ENCODE measurements at places on chromosomes 2 and 18. TPM values are rescaled to one million over a fixed set of nuclear protein-coding genes. Genes with fewer than 3 reads are reported as not detected.
A peak's percentile ranks its signal among the peaks of the same experiment; 100 is the strongest.

DNA sequence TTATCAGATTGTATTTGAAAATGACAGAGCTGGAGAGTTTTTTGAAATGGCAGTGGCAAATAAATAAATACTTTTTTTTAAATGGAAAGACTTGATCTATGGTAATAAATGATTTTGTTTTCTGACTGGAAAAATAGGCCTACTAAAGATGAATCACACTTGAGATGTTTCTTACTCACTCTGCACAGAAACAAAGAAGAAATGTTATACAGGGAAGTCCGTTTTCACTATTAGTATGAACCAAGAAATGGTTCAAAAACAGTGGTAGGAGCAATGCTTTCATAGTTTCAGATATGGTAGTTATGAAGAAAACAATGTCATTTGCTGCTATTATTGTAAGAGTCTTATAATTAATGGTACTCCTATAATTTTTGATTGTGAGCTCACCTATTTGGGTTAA lies 30.9 kb downstream of the CD28 start:
- H3K27ac ChIP-seq, result no peak overlapping the region
- H3K36me3 ChIP-seq, result no peaks in the 10 kb centered on the region
- no peak overlapping the region for H3K4me3 ChIP-seq
- no peaks in the 10 kb centered on the region for H3K27me3 ChIP-seq
- no peak for ATAC-seq

DNA sequence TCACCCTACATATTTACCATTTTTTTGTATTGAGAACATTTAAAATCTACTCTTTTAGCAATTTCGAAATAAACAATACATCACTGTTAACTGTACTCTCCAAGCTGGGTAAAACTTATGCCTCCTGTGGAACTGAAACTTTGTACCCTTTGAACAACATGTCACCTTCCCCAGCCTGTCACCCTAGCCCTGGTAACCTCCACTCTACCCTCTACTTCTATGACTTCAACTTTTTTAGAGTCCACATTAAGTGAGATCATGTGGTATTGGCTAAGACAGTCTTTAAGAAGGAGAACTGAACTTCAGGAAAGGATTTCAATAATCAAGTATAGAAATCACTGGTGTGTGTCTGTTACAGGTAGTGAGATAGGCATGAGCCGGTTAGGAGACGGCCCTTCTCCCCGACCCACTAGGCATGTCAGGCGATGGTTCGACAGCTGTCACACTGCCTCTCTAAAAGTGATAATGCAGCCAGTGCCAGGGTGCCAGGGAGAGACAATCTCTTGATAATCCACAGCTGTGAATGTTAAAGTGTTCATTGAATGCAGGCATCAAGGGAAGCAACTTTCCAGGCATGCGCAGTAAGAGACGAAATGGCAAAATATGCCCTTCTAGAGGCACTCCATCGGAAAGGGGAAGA lies 74.6 kb upstream of the RNF152 start:
- no peak overlapping the region for H3K4me3 ChIP-seq
- no peaks in the 10 kb centered on the region for H3K36me3 ChIP-seq
- H3K4me1 ChIP-seq, result no peaks in the 10 kb centered on the region
- H3K27me3 ChIP-seq, result no peaks in the 10 kb centered on the region

GRCh38 chr2:120536141-120536540 lies 190.2 kb downstream of the INHBB start:
- ATAC-seq, result no peak
- H3K27ac ChIP-seq, result no peak overlapping the region
- H3K4me3 ChIP-seq, result no peak overlapping the region
- H3K4me1 ChIP-seq, result peaks cover 18% of the 10 kb centered on the region
- peaks cover 4% of the 10 kb centered on the region for H3K27me3 ChIP-seq
- no peaks in the 10 kb centered on the region for H3K36me3 ChIP-seq

POMC gene
- total RNA-seq, result 6.6 TPM

MAP3K19 gene
- not detected for total RNA-seq

DNA sequence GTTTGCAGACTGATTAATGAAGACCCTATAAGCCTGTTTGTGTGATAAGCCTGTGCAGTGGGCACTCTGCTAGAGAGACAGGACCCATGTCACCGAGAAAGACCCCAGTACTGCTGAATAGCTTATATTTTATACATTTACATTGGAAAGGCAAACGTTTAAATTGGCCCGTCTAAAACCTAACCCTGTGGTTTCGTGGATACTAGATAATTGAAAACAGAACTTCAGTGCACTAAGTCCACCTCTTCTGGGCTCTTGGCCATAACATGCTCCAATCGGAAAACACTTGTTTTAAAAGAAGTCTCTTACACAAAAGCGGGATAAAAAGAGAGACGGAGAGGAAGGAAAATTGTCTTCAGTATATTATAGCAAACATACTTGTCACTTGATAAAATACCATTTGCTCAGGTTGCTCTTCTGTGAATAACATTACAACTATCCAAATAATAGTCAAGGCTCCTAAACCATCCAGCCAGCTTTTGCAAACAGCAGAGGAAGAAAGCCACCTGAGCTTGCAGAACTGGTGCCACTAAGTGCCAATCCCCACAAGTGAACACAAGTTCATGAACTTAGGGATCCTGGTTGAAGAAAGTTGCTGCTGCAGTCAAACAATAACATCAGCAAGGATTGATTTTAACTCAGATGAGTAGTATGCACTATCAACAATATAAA lies 218.4 kb upstream of the FN1 start:
- H3K27me3 ChIP-seq, result no peaks in the 10 kb centered on the region
- H3K27ac ChIP-seq, result peak overlapping the region; percentile 66
- H3K36me3 ChIP-seq, result no peaks in the 10 kb centered on the region
- no peak for ATAC-seq

GRCh38 chr2:116510117-116510671 lies 1304.3 kb upstream of the DDX18 start:
- no peak overlapping the region for H3K27ac ChIP-seq
- H3K36me3 ChIP-seq, result no peaks in the 10 kb centered on the region
- no peak for ATAC-seq
- no peaks in the 10 kb centered on the region for H3K4me1 ChIP-seq

SLC23A3 gene
- total RNA-seq, result not detected

TCF7L1 gene
- total RNA-seq, result 13.0 TPM

BMP10 gene
- total RNA-seq, result not detected

COL3A1 gene
- 408 TPM for total RNA-seq

B4GALT6 gene
- 8.5 TPM for total RNA-seq

GRCh38 chr2:134758633-134759032 lies 39.8 kb upstream of the TMEM163 start:
- no peak for ATAC-seq
- no peaks in the 10 kb centered on the region for H3K36me3 ChIP-seq
- H3K4me1 ChIP-seq, result no peaks in the 10 kb centered on the region
- no peak overlapping the region for H3K4me3 ChIP-seq
- H3K27ac ChIP-seq, result no peak overlapping the region

- H3K4me1 ChIP-seq, result no peaks in the 10 kb centered on the region
- no peaks in the 10 kb centered on the region for H3K27me3 ChIP-seq
- H3K4me3 ChIP-seq, result no peak overlapping the region
- no peak for ATAC-seq
These were observed 273.5 kb downstream of the PTGR3 start for GRCh38 chr18:74935434-74935833.

DNA sequence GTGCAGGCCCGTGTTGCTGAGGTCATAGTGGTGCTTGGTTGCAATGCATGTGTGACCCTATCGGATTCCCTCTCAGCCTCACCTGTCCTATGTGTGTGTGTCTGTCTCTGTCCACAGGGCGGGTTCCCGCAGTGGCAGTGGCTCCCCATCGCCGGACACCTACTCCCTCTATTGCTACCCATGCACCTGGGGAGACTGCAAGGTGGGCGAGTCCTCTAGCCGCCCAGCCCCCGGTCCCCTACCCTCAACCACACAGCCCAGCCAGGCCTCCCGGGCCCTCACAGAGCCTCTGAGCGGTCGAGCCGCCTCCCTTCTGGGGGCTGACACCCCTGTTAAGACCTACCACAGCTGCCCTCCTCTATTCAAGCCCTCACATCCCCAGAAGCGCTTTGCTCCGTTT lies 14.2 kb downstream of the GAREM2 start:
- peaks cover 43% of the 10 kb centered on the region for H3K36me3 ChIP-seq
- no peak for ATAC-seq
- no peaks in the 10 kb centered on the region for H3K4me1 ChIP-seq
- no peak overlapping the region for H3K27ac ChIP-seq
- H3K27me3 ChIP-seq, result no peaks in the 10 kb centered on the region

RELCH gene
- 24.9 TPM for total RNA-seq

DNA sequence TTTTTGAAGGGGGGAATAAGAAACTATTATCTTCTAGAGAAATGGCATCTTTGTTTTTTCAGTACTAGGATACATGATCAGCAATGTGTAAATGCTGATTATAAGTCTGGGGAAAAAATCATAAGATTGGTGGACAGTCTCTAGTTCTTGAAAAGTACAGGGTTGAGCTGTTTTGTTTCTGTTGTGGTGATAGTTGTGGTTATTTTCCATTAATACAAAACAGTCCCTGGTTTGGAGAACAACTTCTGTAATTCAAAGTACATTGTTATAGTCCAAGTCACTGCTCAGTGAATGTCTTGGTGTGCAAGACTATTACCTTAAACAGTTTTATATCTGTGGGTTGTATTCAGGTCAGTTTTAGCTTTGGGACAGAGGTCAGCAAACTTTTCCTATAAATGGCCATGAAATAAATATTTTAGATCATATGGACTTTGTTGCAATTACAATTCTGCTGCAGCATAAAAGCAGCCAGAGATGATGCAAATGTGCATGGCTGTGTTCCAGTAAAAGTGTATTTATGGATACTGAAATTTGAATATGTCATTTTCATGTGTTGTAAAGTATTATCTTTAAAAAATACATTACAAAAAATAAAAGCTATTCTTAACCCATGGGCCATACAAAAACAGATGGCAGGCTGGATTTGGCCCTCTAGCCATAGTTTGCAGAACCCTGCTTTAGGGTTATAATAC lies 111.0 kb downstream of the CERS6 start:
- H3K4me1 ChIP-seq, result peaks cover 74% of the 10 kb centered on the region
- peaks cover 1% of the 10 kb centered on the region for H3K36me3 ChIP-seq
- no peak for ATAC-seq
- H3K4me3 ChIP-seq, result no peak overlapping the region
- H3K27ac ChIP-seq, result peak overlapping the region; percentile 63
- H3K27me3 ChIP-seq, result no peaks in the 10 kb centered on the region

DNA sequence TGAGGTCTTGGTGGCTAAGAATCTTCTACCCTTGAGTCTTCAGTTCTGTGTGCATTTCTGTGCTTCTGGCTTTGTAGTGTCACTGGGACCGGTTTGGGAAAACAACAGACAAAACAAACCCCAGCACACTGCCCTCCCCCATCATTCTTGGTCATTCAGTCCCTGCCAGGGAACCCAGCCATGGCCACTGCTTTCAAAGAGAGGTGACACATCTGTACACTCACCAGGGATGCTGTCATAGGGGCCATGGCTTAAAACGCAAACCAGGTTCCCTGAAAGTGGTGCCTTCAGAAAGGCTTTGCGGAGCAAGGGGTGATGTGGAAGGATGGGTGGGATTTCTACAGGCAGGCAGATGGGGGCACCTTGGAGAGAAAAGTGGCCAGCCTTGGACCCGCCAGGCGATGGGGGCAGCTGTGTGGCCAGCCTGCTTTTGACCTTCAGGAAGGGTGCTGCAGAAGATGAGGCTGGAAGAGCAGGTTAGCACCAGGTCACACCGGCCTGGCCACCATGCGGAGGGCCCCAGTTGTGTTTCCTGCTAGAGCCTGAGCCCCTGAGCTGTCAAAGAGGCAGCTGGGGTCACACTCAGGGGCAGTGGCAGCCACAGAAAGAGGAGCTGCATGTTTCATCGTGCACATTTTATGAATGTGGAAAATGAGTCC lies 101.3 kb downstream of the INHBB start:
- peaks cover 8% of the 10 kb centered on the region for H3K4me1 ChIP-seq
- H3K36me3 ChIP-seq, result no peaks in the 10 kb centered on the region
- H3K27me3 ChIP-seq, result peaks cover 24% of the 10 kb centered on the region

DNA sequence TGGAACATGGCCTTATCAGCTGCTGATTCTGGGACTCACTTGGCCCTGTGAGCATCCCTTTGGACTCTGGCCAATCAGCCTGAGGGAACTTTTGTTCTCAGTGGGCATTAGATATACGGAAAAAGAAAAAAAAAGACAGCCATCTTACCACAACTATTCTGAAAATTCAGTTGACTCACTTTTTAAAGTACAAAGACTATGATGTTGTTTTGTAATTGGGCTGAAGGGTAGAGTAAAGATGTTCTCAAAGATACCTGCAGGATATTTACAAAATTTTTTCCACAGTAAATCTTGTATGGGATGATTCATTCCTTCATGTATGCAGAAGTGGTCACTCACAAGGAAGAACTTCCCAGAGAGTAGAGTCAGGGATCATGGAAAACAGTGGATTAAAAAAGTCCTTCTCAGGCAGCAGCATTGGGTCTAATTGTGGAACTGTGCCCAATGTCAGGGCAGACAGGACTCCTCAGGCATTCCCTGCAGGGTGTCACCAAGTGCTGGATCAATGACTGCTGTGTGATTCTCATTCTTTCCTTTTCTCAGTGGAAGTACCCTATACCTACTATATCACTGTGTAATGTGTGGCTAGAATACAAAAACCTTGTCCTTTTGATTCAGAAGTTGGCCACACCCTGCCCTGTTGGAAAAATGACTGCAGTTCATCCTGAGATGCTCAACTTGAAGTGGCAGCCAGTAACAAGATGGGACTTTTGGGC lies 35.4 kb downstream of the SULT1C4 start:
- no peaks in the 10 kb centered on the region for H3K27me3 ChIP-seq
- no peak overlapping the region for H3K27ac ChIP-seq
- H3K36me3 ChIP-seq, result no peaks in the 10 kb centered on the region
- no peak for ATAC-seq
- no peak overlapping the region for H3K4me3 ChIP-seq

DNA sequence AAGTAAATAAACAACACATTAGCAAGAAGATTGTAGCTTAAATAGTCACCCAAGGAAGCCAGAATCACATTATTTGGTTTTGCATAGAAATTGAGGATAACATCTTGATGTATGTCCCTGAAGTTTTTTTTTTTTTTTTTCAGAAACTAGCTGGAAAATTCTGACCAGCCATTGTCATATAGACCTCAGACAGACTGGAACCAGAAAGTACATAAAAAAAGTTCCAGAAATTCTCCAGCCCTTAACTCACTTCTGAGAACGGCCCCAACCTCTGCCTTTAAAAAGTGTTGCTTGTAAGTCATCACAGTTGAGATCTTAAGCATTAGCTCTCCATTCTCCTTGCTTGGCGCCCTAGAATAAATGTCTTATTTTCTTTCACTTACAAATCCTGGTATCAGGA lies 350.5 kb downstream of the CCDC85A start:
- no peaks in the 10 kb centered on the region for H3K4me1 ChIP-seq
- H3K36me3 ChIP-seq, result no peaks in the 10 kb centered on the region
- no peak for ATAC-seq

GRCh38 chr18:75335511-75335910 lies 92.0 kb downstream of the SMIM21 start:
- no peaks in the 10 kb centered on the region for H3K4me1 ChIP-seq
- H3K27ac ChIP-seq, result no peak overlapping the region
- no peak for ATAC-seq
- H3K4me3 ChIP-seq, result no peak overlapping the region
- no peaks in the 10 kb centered on the region for H3K27me3 ChIP-seq

TUBA4B gene
- total RNA-seq, result not detected

- peak; percentile 84 for ATAC-seq
- H3K27ac ChIP-seq, result no peak within 1 kb of the TSS
- no peaks in the 10 kb centered on the region for H3K4me1 ChIP-seq
- H3K4me3 ChIP-seq, result no peak within 1 kb of the TSS
- no peaks in the 10 kb centered on the region for H3K36me3 ChIP-seq
These were observed at the start of gene SCG2 for GRCh38 chr2:223601932-223602666. SCG2 (minus strand) TSS chr2:223602361; CDS start chr2:223599282, 3,079 bp downstream.

GRCh38 chr2:204183608-204184007 lies 247.0 kb downstream of the ICOS start:
- H3K4me1 ChIP-seq, result no peaks in the 10 kb centered on the region
- no peak for ATAC-seq
- no peak overlapping the region for H3K27ac ChIP-seq
- H3K27me3 ChIP-seq, result no peaks in the 10 kb centered on the region

Data from gastroesophageal sphincter (tissue), 4 donors.